Skin of body (tissue), 3 donors: ENCODE measurements at places on chromosomes 6 and 20.

DNA sequence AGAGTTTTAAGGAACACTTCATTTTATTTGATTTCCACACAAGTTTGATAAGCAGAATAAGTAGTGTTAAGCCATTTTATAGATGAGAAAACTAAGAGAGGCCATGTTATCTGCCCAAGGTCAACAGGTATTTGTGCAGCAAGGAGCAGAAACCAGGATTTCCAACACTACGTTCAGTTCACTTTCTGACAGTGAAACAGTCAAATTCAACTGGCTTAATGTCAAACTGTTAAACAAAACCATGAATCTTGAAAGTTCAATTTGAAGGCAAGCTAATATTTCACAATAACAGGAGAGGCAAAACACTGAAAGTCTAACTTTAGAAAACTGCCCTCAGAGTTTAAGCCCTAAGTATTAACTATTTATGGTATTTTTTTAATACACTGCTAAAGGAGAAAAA is 32.6 kb downstream of the DTNBP1 start:
- peak; percentile 10 for DNase-seq

DNA sequence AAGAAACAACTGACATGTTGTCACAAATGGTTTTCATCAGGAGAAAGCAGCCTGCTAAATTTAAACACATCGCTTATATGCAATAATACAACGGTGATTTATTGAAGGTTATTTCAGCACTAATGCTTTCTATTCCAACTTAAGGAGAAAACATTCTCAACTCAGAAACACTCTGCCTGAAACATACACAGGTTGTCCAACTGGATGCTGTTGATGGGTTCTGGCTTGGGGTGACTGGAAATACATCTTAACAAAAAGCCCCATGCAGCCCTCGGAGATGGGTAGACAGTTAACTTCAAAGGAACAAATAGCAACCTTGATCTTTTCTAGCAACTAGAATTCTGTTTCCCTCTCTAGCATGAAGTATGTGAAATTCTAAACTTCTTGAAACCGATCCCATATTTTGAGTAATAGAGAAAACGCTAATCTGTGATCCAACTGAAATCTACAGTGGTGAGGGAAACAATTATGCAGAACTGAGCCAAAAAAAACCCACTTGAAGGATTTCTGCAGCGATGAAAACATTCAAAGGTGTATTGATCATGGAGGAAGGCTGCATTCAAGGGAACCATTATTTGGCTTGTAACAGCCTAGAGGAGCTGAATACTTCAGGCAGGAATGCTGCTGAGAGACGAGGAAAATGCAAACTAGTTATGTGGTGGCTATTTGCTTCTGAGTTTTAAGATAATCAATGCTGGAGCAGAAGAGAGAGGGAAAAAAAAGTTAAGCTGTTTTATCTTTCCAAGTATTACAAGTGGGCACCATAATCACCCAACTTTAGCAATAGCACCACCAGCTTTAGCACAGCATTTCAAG is 6.9 kb downstream of the ZMYND8 start:
- DNase-seq = peak; percentile 53

- no peak for DNase-seq
Observed at GRCh38 chr6:144075187-144075586, 20.2 kb downstream of the SF3B5 start.

- DNase-seq = no peak
Observed at GRCh38 chr20:31945785-31946184, 6.1 kb downstream of the PDRG1 start.

DNA sequence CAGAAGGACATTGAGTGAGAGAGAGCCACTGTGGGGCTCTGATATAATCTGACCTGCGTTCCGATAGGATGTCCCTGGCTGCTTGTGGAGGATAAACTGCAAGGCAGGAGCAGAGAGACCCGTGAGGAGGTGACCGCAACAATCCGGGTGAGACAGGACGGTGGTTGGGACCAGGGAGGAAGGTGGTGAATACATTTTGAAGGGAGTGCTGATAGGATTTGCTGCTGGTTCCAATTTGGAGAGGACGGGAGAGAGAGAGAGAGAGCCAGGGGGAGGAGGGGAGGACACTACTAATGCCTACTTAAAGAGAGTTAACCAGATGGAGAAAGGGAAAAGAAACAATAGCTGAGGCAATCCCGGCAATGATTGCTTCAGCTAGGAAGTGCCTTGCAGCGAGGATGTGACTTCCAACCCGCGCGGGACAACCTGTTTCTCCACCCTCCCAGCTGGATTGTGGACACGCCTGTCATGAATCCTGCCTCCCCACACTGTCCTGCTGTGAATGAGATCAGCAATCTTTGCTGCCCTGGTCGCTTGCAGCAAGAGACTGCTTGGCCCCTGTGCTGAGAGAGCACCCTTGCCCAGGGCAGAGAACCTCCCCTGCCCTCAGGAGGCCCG is 199.0 kb upstream of the KCNG1 start:
- no peak for DNase-seq

DNA sequence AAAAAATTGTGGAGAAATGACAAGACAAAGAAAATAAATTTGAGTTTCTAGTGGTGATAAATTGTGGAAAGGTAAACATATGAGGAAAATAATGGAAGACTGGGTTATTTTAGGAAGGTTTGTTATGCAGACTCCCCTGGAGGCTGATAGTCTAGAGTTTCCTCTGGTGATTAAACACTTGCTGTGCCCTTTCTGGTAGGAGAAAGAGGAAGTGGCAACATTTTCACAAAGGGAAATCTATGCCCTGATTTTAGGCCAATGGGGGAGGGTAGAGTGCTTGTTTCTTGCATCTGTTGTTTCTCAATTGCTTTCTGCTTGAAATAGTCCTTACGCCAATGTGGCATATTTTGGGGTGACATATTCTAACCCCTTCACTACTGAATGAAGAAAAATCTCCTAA is 129.1 kb upstream of the DOK5 start:
- no peak for DNase-seq

DNA sequence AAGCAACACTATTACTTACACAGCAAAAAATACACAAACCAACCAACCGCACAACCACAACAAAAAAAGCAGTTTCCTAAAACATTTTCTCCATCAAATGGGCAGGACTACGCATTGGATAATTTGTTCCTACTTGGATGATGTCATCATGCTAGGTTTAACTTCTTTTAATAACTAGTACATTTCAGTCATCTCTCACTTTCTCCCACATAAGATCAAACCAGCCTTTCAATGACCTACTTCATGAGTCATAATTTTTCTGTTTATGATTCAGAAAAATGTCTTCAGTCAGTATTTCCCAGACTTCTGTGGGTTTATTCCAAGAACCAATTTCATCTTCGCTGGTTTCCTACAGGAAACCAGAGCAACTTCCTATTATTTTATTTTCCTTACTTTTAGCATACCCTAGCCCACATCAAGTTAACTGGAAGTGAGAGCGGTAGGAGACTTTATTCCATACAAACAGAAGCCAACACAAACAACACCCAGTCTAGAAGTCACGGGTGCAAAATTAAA is 134.2 kb downstream of the GMDS start:
- DNase-seq = no peak

GRCh38 chr6:31592396-31592771 is 422 bp downstream of the NCR3 start:
- DNase-seq = no peak

DNA sequence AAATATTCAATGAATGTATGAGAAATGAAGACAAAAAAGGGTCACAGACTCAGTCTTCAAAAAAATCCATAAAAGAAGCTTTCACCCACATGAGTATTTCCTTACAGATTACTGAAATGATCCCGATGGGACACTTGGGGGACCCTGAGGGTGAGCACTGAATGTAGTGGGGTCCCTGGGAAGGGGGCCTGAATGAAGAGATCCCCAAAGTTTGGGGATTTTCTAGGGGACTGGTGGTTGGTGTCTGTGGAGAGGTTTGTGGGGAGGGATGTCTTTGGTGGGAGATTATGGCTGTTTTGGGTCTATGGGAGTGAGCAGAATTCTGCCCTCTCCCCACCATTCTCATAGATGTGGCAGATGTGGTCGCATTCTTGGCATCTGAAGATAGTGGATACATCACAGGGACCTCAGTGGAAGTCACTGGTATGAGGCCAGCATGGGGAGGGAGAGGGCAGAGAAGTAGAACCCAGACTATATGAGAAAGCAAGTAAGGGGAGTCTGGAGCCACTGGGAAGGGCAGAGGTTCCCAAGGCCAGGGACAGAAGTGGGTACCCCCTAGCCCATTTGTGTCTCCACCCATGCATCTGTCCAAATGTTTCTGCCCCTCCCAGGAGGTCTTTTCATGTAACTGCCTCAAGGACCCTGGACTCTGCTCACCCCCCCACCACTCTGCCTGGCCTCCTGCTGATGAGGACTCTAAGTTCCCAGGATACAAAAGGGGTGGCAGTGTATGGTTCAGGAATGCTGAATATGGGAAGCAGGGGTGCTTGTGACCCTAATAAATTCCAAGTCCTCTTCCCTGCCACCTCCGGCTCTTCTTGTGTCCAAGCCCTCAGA is 1.8 kb downstream of the HSD17B8 start:
- no peak for DNase-seq

DNA sequence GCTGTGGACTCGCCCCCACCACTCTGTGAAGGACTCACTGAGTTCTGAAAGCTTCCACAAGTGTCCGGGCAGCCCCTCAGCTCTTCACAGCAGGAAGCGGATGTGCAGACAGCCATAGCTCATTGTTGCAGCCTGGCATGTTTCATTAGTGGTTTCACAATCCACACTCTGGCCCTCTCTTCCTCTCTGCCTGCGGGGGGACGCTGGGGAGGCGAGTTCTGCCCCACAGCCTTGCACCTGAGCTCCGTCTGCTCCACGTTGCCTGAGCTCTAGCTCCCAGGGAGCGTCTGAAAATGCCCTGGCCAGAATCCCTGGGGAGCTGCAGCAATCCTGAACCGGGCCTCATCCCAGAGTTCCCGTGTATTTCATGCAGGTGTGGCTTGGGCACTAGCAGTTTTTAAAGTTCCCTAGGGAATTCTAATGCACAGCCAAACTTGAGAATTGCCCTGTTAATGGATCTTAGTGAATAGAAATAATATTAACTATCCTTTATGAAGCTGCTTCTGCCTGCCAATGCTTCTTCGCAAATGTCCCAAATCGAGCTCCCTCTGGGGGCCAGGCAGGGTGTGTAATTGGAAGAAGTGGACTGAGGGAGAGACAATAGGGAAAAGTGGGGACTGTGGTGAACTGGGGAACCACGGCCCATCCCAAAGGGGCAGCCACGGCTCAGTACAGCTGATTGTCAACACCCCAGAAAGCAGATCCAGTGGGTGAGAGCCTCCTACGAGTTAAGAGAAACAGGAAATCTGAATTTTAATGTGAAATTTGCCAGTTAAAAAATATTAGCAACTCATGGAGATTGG is 51.5 kb downstream of the CTCFL start:
- DNase-seq = no peak

DNA sequence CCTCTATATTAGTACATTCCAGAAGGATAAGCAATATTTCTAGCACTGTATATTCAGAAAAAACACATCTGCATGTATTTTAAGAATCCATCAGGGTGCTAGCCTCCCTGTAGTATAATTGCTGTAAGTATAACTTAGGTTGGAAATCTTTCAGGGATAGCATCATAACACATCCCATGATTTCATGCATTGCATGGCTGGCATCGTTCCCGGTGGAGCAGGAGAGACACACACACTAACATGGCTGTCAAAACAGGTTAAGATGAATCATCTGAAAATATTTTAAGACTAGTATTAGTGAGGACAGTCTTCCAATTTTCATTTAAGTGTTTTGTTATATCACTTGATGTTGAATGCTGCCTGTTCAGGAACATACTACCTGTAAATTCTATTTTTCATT is 32.1 kb upstream of the CENPW start:
- peak; percentile 64 for DNase-seq

DNA sequence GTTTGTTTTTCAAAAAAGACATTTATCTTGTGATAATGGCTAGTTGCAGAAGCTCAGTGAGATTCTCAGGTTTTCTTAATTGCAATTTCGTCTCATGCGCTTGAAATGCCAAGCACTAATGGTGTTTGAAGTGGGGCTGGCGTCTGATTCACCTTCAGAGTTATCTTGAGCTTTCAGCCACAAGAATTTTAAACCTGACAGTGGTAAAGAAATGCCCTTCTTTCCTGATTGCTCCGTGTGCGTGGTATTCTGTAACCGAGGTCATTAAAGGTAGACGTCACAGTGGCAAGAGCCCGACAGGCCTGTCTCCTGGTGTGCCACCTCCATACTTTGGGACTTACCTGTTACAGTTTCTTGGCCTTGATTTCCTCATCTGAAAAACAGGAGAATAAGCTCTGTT is 126.5 kb upstream of the QKI start:
- no peak for DNase-seq

- DNase-seq = no peak
Observed at GRCh38 chr20:20668639-20669038, 43.8 kb downstream of the RALGAPA2 start.

- DNase-seq = peak; percentile 45
Observed at GRCh38 chr6:139547122-139547776, 172.8 kb upstream of the CITED2 start.

DNA sequence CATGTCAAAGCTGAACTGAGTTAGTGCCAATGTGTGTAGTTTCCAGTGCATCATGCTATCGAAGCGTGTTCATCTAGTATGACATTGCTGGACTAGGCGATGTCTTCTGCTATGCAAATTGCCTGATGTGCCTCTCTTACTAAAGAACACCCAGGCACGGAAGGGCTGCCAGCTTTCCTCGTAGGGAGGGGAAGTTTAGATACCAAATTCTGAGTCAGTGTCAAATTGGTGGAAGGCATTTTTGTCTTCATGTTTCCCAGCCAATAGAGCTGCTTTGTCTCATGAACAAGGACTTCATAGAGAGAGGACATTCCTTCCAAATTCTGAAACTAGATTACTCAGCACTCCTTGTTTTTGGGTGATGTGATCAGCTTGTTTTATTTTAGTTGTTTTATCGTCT is 320.1 kb downstream of the BTBD3 start:
- peak; percentile 94 for DNase-seq

GRCh38 chr20:19692100-19692499 is 66.0 kb upstream of the RIN2 start:
- no peak for DNase-seq

DNA sequence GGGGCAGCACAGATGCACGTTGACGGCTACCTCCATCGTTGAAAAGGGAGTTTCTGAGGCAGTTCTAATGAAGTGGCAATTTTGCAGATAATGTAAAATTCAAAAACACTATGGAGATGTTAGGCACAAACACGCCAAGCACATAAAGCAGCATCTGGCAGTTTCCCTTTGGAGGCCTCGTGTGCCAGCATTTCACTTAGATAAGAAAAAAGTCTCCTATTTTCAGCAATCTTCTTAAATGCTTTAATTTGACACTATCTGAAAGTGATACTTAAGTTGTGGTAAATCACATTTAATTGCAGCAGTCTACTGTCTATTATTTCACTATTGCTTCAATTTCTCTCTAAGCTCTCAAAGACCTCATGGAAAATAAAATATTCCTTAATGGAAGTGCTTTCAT is 125.3 kb upstream of the PROKR2 start:
- DNase-seq = no peak
